Activated B cell treated with CpG ODN at 0.5 μM for 24 hours (primary cell): ENCODE measurements at places on chromosomes 3 and 15.

GRCh38 chr3:9863058-9863772 lies 16.8 kb downstream of the CIDEC start:
- H3K36me3 ChIP-seq = no peaks in the 10 kb centered on the region
- no peak overlapping the region for H3K4me3 ChIP-seq
- no peak overlapping the region for H3K27ac ChIP-seq
- H3K27me3 ChIP-seq = peaks cover 9% of the 10 kb centered on the region

DNA sequence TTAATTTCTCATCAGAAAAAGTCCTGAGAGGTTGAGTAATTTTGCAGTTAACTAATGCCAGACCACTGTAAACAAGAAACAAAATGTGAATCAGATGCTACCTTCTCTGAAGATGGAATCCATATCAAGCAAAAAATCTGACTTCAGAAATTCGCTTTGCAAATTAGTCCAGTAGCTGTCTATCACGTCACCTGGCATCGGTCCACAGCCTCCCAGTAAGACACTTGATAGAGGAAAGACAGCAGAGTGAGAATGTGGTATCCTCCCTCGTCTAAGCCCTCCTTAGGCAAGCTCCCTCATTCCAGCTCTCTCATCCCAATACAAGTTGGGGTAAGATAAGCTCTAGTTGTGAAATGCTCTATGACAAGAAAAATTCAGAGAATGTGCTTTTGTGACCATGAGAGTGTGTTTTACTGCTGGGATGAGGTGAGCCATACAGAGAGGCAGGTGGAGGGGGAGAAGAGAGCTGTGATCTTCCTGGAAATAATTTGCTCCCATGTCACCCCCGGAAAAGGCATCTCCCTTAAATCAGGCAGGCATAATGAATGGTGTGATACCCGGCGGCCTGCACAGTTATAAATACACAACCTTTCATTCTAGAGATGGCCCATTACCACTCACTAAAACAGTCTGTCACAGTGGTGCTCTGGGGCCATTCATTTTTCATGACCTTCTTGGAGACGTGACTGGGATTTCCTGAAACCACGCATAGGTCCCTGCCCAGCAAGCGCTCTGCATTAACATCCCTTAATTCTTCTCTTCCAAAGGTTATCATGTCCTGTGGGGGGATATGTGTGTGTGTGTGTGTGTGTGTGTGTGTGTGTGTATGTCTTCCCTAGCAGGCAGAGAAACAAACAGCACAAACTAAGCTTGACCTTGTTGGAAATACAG lies 602.0 kb upstream of the KCNMB2 start:
- DNase-seq = no peak
- no peaks in the 10 kb centered on the region for H3K27me3 ChIP-seq
- no peaks in the 10 kb centered on the region for H3K36me3 ChIP-seq
- no peak overlapping the region for H3K27ac ChIP-seq

DNA sequence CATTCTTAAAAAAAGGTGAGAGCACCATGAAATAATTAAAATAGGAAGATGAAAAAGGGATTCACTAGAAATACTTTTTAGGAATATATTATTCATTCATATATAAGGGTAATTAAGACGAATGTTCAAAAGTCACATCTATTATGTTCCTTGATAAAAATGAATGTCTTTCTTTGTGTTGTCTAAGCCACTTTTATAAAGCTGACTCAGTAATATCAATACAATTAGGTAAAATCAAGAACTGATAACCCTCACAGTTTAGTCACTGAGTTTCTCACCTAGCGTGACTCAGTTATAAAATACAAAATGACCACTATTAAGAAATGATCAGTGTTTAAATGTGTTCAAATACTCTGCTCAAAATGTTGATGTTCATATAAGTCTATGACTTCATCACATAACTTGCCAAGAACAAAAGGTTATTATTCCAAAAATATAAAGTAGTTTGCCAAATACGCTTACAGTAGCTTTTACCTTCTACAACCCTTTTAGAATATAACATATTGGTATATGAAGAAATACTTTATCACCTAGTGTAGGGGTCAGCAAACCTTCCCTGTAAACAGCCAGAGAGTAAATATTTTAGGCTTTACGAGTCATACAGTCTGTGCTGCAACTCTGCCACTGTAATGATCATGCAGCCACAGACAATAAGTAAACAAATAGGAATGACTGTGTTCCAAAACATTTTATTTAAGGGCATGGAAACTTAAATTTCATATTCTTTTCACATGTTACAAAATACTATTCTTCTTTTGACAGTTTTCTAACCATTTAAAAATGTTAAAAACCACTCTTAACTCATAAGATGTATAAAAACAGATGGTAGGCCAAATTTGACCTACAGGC lies 369.8 kb downstream of the TBC1D5 start:
- H3K27ac ChIP-seq = no peak overlapping the region
- H3K4me1 ChIP-seq = no peaks in the 10 kb centered on the region
- H3K36me3 ChIP-seq = peaks cover 44% of the 10 kb centered on the region
- no peak overlapping the region for H3K4me3 ChIP-seq
- H3K27me3 ChIP-seq = no peaks in the 10 kb centered on the region
- no peak for DNase-seq

DNA sequence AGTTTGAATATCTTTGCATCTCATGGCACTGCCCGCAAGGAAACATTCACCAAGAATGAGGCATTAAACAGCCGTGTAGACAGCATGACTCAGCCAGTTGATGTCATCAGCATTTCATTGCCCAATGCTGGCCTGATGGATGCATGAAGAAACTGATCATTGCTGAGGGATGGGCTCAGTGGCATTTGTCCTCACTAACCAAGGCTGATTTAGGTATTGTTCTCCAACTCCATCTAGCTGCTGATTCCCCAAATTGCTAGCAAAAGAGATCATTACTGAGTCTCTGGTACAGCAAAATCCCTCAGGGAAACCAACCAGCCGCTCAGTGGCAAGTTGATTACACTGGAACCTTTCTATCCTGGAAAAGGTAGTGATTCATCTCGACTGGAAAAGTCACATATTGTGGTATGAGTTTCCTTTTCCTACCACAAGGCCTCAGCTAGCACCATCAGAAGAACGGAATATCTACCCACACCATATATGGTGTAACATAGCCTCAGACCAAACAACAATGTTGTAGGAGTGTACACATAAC lies 186.5 kb upstream of the GAP43 start:
- H3K4me1 ChIP-seq = no peaks in the 10 kb centered on the region
- H3K36me3 ChIP-seq = no peaks in the 10 kb centered on the region
- no peaks in the 10 kb centered on the region for H3K27me3 ChIP-seq
- no peak overlapping the region for H3K27ac ChIP-seq
- DNase-seq = no peak

GRCh38 chr3:73399106-73399505 lies 225.6 kb downstream of the PDZRN3 start:
- H3K27me3 ChIP-seq = no peaks in the 10 kb centered on the region
- no peak for DNase-seq
- H3K27ac ChIP-seq = no peak overlapping the region
- no peaks in the 10 kb centered on the region for H3K4me1 ChIP-seq
- H3K36me3 ChIP-seq = no peaks in the 10 kb centered on the region

DNA sequence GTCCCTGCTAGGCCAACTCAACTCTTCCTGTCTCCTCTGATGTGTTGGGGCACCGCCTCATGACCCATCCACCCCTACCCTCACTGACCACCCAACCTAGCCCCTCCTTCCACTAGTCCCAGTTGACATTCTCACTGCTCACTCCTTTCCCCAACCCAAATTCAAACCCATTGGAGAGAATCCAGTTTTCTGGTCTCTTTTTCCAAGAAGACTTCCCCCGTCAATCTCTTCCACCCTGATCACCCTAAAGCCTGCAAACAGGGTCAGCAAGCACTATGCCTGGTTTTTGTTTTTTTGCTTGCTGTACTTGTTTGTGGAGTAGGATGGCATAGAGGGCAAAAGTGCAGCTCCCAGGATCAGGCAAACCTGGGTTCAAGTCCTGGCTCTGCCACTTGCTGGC lies 176.6 kb upstream of the PPP2R3A start:
- peaks cover 12% of the 10 kb centered on the region for H3K4me1 ChIP-seq
- peaks cover 3% of the 10 kb centered on the region for H3K27me3 ChIP-seq
- H3K36me3 ChIP-seq = no peaks in the 10 kb centered on the region

GRCh38 chr15:79653533-79653932 lies 221.4 kb downstream of the MINAR1 start:
- no peak for DNase-seq
- peaks cover 26% of the 10 kb centered on the region for H3K27me3 ChIP-seq
- no peaks in the 10 kb centered on the region for H3K4me1 ChIP-seq
- H3K36me3 ChIP-seq = no peaks in the 10 kb centered on the region
- H3K27ac ChIP-seq = no peak overlapping the region
- H3K4me3 ChIP-seq = no peak overlapping the region

DNA sequence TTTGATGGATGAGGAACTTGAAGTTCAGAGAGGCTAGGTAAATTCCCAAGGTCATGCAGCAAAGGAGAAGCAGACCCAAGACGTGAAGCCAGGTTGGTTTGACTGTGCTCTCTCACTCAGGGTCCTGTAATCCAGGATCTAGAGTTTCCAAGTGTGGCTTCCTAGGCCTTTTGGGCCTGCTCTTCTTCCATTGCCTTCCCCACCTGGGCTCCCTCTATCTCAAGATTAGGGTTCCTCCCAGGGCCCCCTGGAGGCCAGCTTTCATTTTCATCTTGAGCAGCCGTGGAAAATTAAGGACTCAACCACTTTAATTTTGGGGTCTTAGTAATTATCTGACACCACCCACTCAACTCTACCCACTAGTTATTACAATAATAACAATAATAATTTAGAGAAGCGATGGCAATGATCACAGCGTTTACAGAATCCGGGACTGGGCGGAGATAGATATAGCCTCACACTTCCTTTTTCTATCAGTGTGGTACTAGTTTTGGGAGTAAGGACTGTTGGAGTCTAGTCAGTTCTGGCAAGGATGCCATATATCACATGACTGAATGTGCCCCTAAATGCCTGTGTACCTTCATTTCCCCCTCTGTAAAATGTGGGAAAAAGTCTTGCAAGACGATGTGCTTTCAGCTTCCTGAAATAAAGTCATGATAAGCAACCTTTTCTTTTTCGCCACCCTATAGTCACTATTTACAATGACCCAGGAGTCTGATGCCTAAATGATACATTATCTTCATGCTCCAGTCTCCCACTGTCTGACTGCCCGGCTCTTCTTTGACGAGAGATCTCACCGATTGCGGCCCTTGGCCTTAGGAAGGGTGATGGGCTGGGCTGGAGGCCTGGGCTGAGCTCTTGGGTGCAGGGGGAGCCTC lies 30.2 kb upstream of the MAGEF1 start:
- no peak for DNase-seq
- H3K36me3 ChIP-seq = no peaks in the 10 kb centered on the region
- H3K27ac ChIP-seq = no peak overlapping the region
- H3K27me3 ChIP-seq = no peaks in the 10 kb centered on the region
- no peak overlapping the region for H3K4me3 ChIP-seq

- no peaks in the 10 kb centered on the region for H3K4me1 ChIP-seq
- DNase-seq = no peak
- H3K27ac ChIP-seq = no peak overlapping the region
- no peaks in the 10 kb centered on the region for H3K27me3 ChIP-seq
- H3K36me3 ChIP-seq = no peaks in the 10 kb centered on the region
These were observed 82.7 kb downstream of the ROBO1 start for GRCh38 chr3:79685108-79685507.
